ENCODE measurements at places on chromosomes 5 and 9. TPM values are rescaled to one million over a fixed set of nuclear protein-coding genes. Genes with fewer than 3 reads are reported as not detected.

LECT2 gene
- not detected for total RNA-seq

CDC20B gene
- total RNA-seq = not detected

TSSK1B gene
- total RNA-seq = not detected

DBN1 gene
- total RNA-seq = 72.8 TPM

Data from sigmoid colon (tissue), 7 donors.